Renal cortical epithelial cell (primary cell): ENCODE measurements at places on chromosomes 5 and 9. TPM values are rescaled to one million over a fixed set of nuclear protein-coding genes. Genes with fewer than 3 reads are reported as not detected.

DNA sequence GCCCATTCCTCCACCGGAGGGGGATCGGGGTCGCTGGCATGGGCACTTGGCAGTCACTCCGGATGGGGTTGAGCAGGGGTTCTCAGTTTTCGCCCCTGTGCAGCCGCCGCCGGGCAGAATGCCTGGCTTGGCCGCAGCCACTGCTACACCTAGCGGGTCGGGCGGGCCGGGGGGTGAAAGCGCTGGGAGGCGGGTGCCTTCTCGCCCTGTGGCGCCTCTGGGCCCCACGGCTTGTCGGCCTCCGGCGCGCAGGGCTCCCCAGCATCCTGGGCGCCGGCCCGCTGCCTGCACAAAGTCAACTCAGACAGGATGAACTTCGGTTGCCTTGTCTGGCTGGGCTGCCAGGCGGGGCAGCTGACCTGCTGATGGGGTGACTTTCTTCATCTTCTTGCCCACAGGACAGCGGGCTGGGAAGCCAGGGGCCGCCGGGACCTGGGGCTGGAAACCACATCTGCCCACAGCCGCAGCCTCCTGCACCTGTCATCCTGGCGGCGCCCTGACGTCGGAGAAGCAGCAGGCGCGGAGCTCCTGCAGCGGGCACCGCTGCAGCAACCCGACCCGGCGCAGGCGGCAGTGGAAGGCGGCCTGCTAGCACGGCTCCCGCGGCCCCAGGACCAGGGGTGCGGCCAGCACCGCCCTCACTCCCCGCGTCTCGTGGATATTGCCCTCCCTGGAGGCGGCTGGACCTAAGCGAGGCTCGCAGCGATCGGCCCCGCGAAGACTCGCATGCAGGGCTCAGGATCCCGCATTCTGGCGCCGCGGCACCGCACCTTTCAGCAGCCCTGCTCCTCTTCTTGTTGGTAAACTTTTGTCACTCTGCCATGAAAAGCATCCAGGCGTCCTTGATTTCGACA, 1.3 kb upstream of the ANKRD18A start:
- no peak for DNase-seq

DNA sequence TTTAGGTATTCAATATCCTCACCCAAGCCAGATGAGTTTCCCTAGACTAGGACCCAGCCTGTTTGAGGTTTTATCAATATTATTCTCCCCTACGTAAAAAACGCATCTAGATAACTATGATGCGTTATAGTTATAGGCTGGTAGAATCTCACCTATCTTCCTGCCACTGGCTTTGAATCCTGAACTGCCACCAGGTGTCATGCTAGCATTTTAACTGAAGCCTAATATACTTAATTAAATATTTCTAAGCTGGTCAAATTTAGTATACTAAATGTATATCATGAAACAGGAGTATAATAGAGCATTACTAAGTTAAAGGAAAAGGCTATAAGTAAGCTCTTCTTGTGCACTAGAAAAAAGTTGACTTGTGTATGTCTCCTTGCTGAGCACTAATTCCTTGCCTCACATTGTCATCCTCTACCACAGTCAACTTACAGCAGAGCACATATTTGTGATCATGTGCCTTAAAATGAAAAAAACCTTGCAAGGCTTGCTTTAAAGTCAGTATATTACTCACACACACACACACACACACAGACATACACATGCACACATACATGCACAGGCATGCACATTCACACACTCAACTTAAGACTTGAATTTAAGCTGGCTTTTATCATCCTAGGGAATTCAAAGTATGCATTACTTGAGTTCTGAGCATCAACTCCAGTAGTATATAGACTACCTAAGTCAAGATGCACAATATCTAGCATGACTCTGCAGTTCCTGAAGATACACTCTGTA, 303.4 kb downstream of the ADGRV1 start:
- no peak for DNase-seq

GRCh38 chr9:4035777-4036176, 264.1 kb downstream of the GLIS3 start:
- peak; percentile 61 for DNase-seq

The TAF11L8 gene
- total RNA-seq = not detected in 2 replicates

- no peak for DNase-seq
Measured at GRCh38 chr9:131728961-131729360, 10.9 kb downstream of the RAPGEF1 start.

DNA sequence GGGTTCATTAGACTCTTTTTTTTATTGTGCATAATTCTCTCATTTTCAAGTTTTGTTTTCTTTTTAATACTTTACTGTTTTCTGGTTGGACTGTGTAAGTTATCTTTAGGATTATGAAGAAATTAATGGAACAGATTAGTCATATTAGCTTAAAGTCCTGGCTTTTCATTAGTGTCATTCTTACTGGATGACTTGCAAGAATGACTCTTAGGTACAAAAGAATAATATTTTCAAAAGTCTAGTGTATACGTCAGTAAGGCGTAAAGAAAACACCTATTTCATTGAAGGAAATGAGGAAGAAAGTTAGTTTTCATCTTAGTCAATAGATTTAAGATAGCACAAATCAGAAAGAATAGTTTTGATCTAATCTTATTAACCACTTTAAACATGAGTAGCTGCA, 20.4 kb downstream of the UHRF2 start:
- DNase-seq = no peak

GRCh38 chr9:136703276-136703860, 9.0 kb upstream of the DIPK1B start:
- no peak for DNase-seq

The PDE6A gene
- 0.10 TPM in 1 of 2 replicates, not detected in the other for total RNA-seq

DNA sequence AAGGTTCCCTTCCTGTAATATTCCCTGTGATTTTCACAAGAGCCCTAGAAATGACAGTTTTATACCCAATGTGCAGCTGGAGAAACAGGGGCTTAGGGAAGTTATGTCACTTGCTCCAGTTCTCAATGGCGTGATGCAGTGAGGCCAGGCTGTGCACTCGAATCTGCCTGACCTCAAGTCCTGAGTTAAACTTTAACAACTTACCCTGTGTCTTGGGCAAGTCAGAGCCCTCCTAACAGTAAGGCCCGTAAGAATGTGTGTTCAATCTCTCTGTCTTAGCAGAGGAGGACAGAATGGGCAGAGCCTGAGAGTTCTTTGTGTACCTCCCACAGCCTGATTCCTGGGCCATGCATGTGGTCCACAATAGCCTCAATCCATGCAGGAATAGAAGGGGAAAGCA, 181.1 kb downstream of the TRIM32 start:
- DNase-seq = peak; percentile 98

The TRAF1 gene
- total RNA-seq = 3.4 and 16.0 TPM in 2 replicates

- DNase-seq = peak; percentile 39
Measured at GRCh38 chr5:132787076-132787475, 10.0 kb upstream of the SEPTIN8 start.

- DNase-seq = peak; percentile 89
Measured at GRCh38 chr5:74575741-74576538, 64.6 kb downstream of the ENC1 start.

DNA sequence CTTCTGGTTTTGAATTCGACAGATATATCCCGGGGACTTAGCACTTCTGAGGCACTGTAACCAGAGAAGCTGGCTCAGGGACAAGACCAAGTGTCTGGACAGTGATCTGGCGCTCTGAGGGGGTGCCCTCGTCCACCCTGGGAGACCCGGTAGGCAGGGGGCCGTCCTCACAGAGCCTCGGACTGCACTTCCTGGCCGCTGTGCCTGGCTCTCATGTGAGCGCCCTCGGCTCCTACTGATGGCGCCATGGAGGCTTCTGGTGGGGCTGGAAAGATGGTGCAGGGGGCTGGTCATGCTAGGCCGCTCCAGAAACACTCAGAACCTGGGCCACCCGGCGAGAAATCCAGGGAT, 18.8 kb upstream of the SLC6A3 start:
- no peak for DNase-seq
